ENCODE measurements at places on chromosomes 2 and 18. TPM values are rescaled to one million over a fixed set of nuclear protein-coding genes. Genes with fewer than 3 reads are reported as not detected.

The AGXT gene
- 1.4 TPM for total RNA-seq

The DOK6 gene
- 2.7 TPM for total RNA-seq

The KCNS3 gene
- 5.0 TPM for total RNA-seq

The TRIP12 gene
- total RNA-seq = 189 TPM

The SERPINB8 gene
- 14.2 TPM for total RNA-seq

- no peak for DNase-seq
These were observed 170.4 kb downstream of the KCNE4 start for GRCh38 chr2:223222397-223222796.

- no peak for DNase-seq
These were observed 5.0 kb upstream of the ADAM17 start for GRCh38 chr2:9560628-9561027.

GRCh38 chr2:62222674-62223073 lies 26.8 kb downstream of the B3GNT2 start:
- no peak for DNase-seq

DNA sequence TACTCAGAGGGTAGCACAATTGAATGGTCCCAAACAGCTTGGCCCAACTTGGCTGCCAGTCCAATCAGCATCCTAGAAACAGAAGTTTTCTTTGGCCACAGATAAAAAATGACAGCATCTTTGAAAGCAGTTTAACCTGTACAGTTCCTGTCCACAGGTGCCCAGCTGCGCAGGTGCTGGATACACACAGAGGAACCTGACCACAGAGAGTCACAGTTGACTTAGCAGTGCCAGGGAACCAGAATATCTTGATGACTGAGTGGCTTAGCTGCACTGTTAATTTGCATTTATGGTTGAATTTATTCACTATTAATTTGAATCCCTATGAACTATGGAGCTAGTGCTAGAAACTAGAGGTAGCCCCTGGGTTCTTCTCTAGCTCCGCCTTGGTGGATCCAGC lies 93.7 kb downstream of the TPGS2 start:
- DNase-seq = no peak

- DNase-seq = no peak
These were observed 64.6 kb upstream of the CNGA3 start for GRCh38 chr2:98281607-98282006.

All from omental fat pad (tissue), 4 donors.